ENCODE measurements at places on chromosomes 12 and 14.

GRCh38 chr14:50947446-50947845 lies 3.2 kb upstream of the PYGL start:
- no peak for DNase-seq

- DNase-seq = no peak
Measured at GRCh38 chr12:7959701-7960121, 23.7 kb upstream of the SLC2A3 start.

- DNase-seq = no peak
Measured at GRCh38 chr12:1884651-1885050, 33.8 kb downstream of the CACNA2D4 start.

- DNase-seq = peak; percentile 51
Measured at GRCh38 chr12:6084261-6084968, 40.1 kb downstream of the VWF start.

DNA sequence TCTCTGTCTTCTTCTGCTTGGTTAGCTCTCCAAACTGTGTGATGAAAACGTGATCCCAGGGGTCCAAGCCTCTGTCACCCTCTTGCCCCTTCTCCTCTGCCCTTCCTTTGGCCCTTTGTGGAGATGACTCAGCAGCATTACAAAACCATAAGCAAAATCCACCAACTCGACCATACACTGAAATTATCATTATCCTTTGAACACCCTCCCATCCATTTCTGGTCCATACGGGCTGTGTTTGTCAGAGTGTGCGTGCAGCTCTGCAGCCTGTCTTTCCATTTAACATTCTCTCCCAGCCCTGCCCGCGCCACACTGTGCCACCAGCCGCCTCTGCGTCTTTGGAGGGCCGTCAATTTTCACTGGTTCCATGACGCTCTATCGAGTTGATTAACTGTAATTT lies 69.2 kb downstream of the SLC25A47 start:
- DNase-seq = no peak

GRCh38 chr12:51721282-51721940 lies 127.1 kb downstream of the FIGNL2 start:
- no peak for DNase-seq

DNA sequence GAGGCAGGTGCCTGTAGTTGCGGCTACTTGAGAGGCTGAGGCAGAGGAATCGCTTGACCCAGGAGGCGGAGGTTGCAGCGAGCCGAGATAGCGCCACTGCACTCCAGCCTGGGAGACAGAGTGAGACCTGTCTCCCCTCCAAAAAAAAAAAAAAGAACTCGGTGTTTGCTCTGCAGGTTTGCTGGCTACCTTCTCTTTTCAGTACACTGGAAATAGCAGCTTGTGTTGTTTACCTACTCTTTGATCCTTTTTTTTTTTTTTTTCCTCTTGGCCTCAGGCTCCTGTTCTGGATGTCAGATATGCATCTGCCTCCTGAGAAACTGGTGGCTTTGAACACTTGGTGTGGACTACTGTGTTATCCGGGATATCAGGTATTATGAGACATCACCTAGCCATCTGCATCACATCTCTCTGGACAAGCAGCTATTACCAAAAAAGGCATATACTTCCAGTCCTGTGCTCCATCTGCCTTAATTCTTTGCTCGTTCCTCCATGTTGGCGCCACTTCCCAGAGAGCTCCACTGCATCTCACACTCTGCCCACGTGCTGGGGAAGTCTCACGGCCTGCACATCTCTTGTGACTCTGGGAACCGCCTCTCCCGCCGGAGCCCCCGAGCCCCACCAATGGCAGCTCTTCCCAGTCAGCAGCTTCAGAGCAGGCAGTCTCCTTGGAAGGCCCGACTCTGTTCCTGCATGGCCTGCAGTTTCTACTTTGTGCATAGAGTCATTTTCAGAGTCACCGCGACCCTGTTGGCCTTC lies 50.9 kb upstream of the TRAF3 start:
- no peak for DNase-seq

GRCh38 chr14:103716091-103716801 lies 636 bp downstream of the ZFYVE21 start:
- DNase-seq = no peak

DNA sequence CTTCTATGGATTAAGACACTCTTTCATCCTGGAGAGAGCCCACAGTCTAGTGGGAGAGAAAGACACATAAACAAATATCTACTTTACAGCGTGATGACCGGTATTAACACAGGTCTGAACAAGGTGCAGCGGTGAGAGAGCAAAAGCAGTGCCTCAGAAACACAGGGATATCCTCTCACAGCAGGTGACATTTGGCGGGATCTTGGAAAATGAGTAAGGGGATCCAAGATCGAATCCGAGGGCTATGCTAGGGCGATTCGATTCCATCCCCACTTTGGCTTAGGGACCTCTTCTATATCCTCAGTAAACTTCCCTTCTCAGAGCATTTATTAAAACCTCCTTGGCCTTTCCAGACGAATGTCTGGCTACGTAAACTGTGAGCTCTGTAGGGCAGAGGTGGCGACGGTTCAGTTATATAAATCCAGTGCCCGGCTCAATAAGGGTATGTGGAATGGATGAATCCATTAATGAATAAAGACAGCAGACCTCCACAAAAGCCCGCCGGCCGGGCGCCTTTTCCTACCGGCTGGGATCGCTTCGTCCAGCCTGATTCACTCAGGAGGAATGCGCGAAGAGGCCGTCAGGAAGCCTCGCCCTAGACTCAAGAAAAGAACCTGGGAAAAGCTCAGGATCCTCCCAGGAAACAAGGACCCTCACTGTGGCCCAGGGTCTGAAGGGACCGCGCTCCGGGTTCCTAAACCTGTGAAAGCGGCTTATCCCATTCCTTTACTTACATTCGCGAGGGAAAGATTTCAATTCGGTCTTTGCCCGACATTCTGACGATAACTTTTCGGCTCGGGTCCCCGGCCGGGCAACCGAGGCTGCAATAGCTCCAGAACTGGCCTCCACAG lies 455 bp downstream of the ATP6V1D start:
- peak; percentile 40 for DNase-seq

GRCh38 chr12:30696943-30697342 lies 1.3 kb upstream of the IPO8 start:
- no peak for DNase-seq

Data from substantia nigra (tissue), 51 donors.